Kidney epithelial cell (primary cell): ENCODE measurements at places on chromosomes 2 and 18. TPM values are rescaled to one million over a fixed set of nuclear protein-coding genes. Genes with fewer than 3 reads are reported as not detected.

- no peak for DNase-seq
Observed at GRCh38 chr2:50438259-50438658, 593.7 kb downstream of the NRXN1 start.

CIDEA gene
- 2.0 and 7.1 TPM in 2 replicates for total RNA-seq

- DNase-seq: no peak
Observed at GRCh38 chr2:37059841-37060240, 24.3 kb downstream of the HEATR5B start.

DNA sequence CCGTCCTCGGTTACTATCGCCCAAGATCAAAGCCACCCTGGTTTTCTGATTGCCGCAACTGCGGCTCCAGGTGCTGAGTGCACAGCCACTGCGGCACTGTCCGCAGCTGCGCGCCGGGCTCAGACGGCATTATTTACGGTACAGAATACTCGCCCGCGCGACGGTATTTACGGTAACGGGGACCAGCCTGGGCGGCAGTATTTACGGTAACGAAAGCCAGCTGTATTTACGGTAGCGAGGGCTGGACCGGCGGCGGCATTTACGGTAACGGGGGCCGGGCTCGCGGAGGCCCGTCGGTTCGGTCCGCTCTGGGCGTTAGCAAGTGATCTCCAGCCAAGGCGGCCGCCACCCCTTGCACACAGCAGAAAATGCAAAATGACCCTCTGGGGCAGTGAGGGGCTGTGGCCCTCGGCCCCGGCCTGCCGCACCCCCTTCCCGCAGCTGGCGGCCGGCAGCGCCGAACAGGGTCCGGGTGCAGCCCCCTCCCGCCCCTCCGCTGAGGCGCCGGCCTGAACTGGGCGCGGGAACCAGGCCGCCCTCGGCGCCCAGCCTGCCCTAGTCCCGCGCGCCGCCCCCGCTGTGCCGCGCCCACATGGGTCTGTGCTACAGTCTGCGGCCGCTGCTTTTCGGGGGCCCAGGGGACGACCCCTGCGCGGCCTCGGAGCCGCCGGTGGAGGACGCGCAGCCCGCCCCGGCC is at the start of gene GNAL:
Gene GNAL (plus strand): TSS at position 293 of the 697 bp plus-strand sequence. CDS start 300 bp downstream, at position 593.
- peak; percentile 16 for DNase-seq

DNA sequence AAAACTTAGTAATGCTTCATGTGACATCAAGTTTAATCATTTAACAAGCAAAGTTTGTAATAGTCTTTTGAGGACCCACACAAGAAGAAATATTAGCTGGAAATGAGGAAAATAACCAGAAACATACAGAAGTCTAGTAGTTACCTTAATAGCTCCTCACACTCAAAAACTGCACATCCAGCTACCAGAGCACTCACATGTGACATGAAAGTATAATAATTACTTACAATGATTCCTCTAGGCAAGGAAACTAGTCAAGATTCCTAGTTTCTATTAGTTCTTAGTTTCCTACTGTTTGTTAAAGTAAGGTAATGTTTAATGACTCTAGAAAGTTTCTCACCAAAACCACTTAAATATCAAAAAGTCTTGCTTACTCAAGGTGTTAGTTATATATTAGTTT is 335.8 kb downstream of the RAD51AP2 start:
- DNase-seq: no peak

DCDC2C gene
- total RNA-seq: not detected in 2 replicates

DNA sequence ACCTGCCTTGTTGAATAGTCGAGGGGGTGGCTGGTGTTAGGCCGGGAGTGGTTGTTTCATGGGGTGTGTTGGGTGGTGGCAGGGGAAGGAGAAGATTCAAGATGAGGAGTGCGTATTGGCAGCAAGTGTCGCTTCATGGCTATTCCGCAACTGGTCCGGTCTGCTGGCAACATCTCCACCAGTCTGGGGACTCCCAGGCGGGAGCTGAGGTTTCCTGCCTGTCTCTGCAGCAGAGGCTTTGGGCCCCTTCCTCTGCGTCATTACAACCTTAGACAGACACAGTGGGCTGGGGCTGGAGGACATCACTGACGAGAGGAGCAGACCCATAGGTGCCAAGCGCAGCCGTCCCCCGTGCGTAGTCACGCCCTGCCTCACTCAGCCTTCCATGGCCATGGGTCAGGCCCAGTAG is 64.0 kb upstream of the MCFD2 start:
- no peak for DNase-seq

GRCh38 chr2:225597911-225598310 is 198.4 kb downstream of the NYAP2 start:
- no peak for DNase-seq

DNA sequence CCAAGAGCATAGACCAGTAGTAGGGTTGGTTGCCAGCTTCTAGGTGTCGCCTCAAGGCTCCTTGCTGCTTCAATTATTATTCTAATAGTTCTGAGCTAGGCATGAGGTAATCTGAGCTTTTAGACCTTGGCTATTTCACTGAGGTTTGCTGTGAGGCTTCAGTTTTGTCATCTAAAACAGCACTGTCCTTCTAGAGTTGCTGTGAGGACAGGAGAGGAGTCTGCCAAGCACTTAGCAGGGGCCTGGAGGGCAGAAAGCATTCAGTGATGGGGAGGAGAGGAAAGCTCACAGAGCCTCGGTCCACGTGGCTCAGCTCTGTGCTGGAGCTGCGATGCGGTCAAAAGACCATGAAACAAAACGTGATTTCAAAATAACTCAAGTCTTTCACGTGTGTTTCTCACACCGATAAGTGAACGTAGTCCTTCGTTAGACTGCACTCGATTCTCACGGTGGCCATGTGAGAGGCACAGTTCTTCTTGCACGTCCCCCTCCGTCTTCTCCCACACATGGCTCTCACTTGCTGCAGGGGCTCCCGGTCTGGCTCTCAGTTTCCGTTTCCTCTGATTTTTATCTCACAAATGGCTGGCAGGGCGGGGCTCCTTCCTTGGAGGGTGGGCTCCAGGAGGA is 113.7 kb downstream of the B3GNT2 start:
- DNase-seq: no peak

PSD4 gene
- 12.1 and 13.9 TPM in 2 replicates for total RNA-seq

GRCh38 chr2:102809291-102810189 is 47.7 kb downstream of the TMEM182 start:
- no peak for DNase-seq

- DNase-seq: no peak
Observed at GRCh38 chr2:72274380-72274797, 126.7 kb upstream of the CYP26B1 start.

- DNase-seq: no peak
Observed at GRCh38 chr2:234410526-234410925, 86.4 kb downstream of the ARL4C start.
